ENCODE measurements at places on chromosomes 12 and 14. TPM values are rescaled to one million over a fixed set of nuclear protein-coding genes. Genes with fewer than 3 reads are reported as not detected.

The WNT1 gene
- total RNA-seq: not detected

The CCDC88C gene
- under 0.01 TPM for total RNA-seq

The GALNT8 gene
- under 0.01 TPM for total RNA-seq

- no peak for DNase-seq
These were observed 37.2 kb downstream of the HECTD1 start for GRCh38 chr14:31170411-31170810.

Data from fibroblast of villous mesenchyme (primary cell).